Activated CD8-positive, alpha-beta memory T cell treated with anti-CD3 and anti-CD28 coated beads for 1 hour (primary cell): ENCODE measurements at places on chromosomes 7 and 10.

- no peak for DNase-seq
Observed at GRCh38 chr7:114711241-114711640, 210.7 kb upstream of the MDFIC start.

- DNase-seq = no peak
Observed at GRCh38 chr10:114337510-114338462, 66.5 kb downstream of the AFAP1L2 start.

DNA sequence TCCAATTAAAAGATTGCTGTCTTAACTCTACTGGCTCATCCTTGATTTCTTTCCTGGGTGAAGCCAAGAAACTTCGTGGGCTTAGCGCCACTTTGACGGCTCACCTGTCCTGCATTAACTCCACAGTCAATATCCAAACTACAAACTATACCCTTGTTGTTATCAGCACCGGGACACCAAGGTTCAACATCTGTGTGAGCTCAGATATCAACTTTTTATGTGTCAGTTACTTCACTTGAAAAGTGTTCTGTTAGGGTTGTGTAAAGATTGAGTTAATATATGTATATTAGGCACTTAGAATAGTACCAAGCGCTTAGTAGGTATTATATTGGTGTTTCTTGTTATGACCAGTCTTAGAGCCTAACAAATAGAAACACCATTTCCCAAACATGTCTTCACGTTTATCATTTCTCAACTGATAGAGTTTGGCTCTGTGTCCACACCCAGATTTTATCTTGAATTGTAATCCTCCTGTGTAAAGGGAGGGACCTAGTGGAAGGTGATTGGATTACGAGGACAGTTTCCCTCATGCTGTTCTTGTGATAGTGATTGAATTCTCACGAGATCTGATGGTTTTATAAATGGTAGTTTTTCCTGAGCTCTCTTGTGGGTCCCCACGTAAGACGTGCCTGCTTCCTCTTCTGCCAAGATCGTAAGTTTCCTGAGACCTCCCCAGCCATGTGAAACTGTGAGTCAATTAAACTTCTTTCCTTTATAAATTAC is 19.0 kb upstream of the ST8SIA6 start:
- DNase-seq = no peak

GRCh38 chr7:37048674-37049073 is 324.4 kb upstream of the AOAH start:
- DNase-seq = no peak

DNA sequence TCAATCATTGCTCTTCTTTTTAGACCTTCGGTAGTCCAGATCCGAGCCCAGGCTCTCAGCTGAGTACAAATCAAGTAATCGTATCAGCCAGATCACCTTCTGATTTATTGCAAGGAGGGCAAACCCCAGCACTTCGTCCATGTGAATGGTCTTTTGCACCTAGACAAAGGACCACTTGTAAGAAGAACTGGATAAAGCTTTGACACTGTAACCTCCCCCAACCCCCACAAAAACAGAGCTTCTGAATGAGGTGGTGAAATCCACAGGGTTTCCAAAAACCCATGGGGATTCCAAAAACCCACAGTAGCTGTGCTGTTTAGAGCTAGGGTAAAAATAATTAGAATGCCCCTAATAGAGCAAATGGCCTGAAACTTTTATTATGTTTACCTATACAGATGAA is 148.8 kb upstream of the ODAD2 start:
- DNase-seq = no peak

GRCh38 chr10:15809450-15809849 is 50.9 kb downstream of the MINDY3 start:
- DNase-seq = no peak
